ENCODE measurements at places on chromosomes 13 and 19.

- no peak for DNase-seq
These were observed 24.3 kb downstream of the ERCC5 start for GRCh38 chr13:102869948-102870676.

DNA sequence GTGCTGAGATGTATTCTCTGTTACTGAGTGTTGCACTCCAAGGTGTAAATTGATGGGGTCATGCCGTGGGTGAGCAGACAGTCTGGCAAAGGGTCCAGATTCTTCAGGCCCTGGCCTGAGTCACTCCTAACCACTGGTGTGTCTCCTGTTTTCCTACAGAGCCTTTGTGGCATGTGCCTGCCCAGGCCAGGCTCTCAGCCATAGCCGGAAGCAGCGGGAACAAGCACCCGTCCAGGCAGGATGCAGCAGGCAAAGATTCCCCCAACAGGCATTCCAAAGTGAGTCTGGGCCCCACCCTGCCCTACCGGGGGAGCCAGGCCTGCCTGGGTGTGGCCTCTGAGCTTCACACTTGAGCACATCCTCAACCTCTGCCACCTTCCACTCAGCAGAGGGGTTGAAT, 61.9 kb downstream of the DPF1 start:
- no peak for DNase-seq

DNA sequence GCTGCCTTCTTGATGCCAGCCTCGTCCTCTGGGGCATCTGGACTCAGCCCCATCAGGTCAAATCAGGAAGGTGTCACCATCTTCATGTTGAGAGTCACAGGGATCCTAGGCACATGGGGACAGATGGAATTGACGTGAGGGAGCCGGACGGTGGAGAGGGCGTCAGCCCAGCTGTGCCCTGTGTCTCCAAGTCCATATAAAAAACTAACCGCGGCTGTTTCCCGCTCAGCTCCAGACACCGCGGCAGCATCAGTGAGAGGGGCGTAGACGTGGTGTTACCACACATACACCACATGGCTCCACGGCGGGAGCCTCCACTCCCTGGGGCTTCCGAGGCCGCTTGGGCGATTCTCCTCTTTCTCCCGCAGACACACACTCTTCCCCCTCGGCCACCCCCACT, 5.6 kb upstream of the PRR36 start:
- no peak for DNase-seq

- no peak for DNase-seq
These were observed 59.5 kb downstream of the PCCA start for GRCh38 chr13:100148422-100148821.

Data from activated T-cell treated with anti-CD3 and anti-CD28 coated beads, Interleukin-2, amount 50 U/mL, for 48 hours (primary cell).